Activated CD4-positive, CD25-positive, alpha-beta regulatory T cell treated with anti-CD3 and anti-CD28 coated beads, Interleukin-2, amount 50 U/mL, for 72 hours (primary cell): ENCODE measurements at places on chromosomes 7 and 10.

- DNase-seq: peak; percentile 83
These were observed at the start of gene PCGF6 for GRCh38 chr10:103350517-103351260. PCGF6 (minus strand) TSS chr10:103351140; CDS start chr10:103351066, 74 bp downstream.

DNA sequence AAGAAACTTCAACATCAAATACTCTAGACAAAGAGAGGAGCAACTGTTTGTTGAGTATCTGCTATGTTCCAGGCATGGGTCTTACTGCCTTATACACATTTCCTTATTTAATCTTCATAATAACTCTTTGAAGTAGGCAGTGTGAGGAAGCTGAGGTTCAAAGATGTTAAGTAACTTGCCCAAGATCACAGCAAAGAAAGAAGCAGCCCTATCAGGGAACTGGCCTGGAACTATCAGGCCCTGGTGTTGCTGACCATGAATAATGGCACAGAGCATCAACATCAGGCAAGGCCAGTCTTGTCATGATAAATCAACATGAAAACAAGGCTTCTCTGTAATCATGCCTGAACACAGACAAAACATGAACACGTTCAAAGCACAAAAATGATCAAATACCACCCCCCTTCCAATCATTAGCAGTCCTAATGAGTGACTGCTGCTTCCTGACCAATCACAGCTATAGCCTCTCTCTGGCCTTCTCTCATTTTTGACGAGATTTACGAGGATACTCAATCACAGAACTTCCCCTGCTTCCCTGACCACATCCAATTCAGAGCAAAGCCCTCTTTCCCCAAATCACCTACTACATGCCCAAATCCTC lies 2.3 kb downstream of the GSDME start:
- no peak for DNase-seq

- no peak for DNase-seq
These were observed 14.7 kb downstream of the GPR141 start for GRCh38 chr7:37698276-37698675.

GRCh38 chr10:93852476-93853095 lies 41.2 kb upstream of the SLC35G1 start:
- DNase-seq: no peak

- no peak for DNase-seq
These were observed 213.4 kb downstream of the PPP1R3A start for GRCh38 chr7:113705439-113705838.

DNA sequence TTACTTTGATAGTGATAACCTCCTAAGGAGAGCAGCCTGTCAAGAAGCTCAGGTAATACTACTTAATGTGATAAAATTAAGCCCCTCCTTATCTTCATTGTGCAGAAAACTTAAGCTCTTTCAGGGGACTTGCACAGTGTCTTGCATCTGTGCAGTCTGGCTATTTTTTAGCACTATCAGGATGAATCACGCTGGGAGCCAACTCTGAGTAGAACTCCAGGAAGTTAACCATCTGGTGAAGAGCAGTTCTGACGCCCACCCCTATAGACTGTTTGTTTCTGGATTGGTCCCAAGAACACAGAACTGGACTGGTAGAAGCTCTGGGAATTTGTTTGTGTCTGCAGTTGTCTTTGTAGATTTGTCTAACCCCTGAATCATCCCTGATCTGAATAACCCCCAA lies 41.9 kb downstream of the AGK start:
- no peak for DNase-seq

DNA sequence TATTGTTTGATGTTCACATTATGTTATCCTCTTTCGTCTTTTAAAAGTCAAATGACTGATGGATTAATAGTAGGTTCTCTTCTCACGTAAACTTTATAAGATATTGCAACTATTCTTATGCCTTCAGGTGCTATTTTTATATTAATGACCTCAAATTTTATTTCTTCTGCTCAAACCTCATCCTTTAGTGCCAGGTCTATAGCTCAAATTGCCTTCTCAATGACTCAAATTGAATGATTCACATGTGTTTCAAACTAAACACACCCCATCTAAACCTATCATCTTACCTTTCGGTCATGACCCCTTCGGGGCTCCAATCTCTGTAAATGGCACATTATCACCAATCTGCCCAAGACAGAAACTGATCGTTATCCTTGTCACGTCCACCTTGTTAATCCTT lies 22.0 kb upstream of the LIPF start:
- no peak for DNase-seq

- DNase-seq: no peak
These were observed 61.1 kb upstream of the PCGF5 start for GRCh38 chr10:91159254-91159783.

GRCh38 chr10:9103301-9103700 lies 1048.8 kb downstream of the GATA3 start:
- no peak for DNase-seq

- DNase-seq: no peak
These were observed 24.5 kb downstream of the CHST15 start for GRCh38 chr10:124068929-124069328.

GRCh38 chr7:137283153-137283552 lies 60.4 kb downstream of the PTN start:
- no peak for DNase-seq

- DNase-seq: no peak
These were observed 63.6 kb upstream of the IGFBP3 start for GRCh38 chr7:45984386-45985295.

GRCh38 chr10:71998119-71998839 lies 34.1 kb downstream of the CHST3 start:
- DNase-seq: no peak

GRCh38 chr7:129864042-129864441 lies 88.7 kb downstream of the UBE2H start:
- DNase-seq: no peak

DNA sequence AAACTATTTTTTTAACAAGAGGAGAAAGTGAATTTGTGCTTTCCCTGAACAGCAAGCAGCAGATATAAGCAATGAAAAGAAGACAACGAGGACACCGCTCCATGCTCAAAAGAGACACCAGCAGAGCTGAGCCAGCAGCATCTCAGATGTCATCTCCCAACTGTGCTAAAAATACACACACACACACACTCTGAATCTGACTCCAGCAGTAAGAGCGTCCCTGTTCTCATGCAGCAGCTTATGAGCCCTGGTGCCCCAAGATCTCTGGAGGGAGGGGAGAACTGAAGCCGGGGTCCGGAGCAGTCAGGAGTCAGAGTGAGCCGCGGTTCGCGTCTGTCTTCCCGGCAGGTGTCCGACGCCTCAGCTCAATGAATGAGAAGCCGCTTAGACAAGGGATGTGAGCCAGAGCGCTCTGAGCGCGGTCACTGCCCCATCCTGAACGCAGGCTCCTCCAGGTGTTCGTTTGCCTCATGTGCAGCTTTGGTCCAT lies 49.2 kb downstream of the SVIL start:
- no peak for DNase-seq

- DNase-seq: no peak
These were observed 21.1 kb downstream of the C7orf33 start for GRCh38 chr7:148611692-148612091.

GRCh38 chr7:79922894-79923293 lies 211.7 kb upstream of the GNAI1 start:
- no peak for DNase-seq

DNA sequence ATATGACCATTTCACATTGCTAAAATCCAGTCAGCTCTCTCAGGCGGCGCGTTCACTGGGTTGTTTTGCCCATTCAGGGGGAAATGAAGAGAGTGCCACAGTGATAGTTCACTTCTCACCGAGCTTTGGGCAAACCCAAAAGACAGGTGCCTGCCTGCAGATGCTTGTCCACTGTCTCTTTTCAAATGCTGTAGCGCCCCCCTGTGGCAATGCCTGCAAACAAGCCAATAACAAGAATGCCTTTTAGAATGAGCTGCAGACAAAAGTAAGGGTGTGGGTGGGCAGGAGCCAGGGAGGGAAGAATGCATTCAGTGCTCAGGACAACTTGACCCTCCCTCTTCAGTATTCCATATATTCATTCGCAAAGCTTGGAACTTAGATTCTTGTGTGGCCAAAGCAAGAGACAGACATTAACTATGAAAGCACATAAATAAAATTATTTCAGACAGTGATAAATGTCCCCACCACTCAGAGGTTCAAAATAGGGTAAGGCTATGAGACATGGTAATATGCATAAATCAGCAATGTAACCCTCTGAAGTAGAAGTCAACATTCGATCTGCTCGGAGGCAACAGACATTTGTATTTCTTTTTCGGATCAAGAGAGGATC lies 86.9 kb downstream of the JAZF1 start:
- peak; percentile 49 for DNase-seq

DNA sequence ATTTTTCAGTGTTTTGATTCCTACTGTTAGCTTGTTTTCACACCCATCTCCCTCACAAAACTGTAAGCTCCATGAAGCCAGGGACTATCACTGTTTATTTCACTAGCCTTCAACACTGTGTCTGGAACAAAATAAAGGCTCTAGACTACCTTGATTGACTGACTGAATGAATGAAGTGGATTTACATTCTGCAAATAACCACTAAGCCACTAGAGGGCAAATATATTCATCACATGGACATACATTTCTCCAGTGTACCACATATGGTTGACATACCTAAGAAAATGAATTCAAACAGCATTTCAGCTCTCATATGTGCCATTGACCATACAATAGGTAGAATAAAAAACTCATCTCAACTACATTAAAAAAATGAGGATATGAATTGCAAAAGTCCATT lies 185.9 kb downstream of the RAB11FIP2 start:
- DNase-seq: no peak

GRCh38 chr7:13092708-13093005 lies 405.2 kb downstream of the ARL4A start:
- DNase-seq: no peak

DNA sequence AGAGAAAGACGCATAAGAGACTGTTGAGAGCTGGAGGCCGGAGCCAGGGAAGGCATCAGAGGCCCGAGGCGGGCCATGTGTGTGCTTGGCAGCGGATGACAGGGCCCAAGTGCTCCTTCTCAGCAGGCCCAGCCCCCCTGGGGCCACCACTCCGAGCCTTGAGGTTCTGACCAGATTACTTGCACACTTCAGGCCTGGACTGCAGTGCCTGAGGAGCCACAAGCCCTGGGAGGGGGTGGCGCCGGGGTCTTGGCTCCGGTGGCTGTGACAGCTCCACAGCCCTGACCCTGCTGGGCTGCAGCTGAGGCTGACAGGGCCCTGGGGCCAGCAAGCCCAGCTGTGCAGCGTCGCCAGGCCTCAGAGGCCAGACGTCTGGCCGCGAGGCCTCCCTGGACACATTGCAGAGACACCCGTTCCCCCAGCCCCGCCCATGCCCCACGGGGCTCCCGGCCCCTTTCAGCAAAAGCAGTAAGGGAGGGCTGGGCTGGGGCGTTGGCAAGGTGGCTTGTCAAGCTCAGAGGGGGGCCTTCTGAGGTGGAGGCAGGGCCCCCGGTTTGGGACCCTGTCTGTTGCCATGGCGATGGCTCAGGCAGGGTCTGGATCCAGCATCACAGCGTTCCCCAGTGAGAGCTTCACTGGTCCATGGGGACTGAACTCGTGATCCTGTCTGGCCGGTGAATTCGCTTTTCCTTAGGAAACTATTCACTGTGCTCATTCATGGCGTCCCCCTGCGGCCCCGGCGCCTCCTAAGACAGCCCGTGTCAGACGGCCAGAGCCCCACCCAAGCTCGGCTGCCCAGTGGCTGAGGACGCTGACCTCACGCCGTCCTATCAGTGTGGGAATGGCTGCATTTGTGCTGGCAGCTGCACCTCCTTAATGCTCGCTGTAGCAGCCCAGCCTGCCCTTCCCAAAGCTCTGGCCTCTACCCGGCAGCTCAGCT lies 5.7 kb downstream of the ELN start:
- DNase-seq: no peak

DNA sequence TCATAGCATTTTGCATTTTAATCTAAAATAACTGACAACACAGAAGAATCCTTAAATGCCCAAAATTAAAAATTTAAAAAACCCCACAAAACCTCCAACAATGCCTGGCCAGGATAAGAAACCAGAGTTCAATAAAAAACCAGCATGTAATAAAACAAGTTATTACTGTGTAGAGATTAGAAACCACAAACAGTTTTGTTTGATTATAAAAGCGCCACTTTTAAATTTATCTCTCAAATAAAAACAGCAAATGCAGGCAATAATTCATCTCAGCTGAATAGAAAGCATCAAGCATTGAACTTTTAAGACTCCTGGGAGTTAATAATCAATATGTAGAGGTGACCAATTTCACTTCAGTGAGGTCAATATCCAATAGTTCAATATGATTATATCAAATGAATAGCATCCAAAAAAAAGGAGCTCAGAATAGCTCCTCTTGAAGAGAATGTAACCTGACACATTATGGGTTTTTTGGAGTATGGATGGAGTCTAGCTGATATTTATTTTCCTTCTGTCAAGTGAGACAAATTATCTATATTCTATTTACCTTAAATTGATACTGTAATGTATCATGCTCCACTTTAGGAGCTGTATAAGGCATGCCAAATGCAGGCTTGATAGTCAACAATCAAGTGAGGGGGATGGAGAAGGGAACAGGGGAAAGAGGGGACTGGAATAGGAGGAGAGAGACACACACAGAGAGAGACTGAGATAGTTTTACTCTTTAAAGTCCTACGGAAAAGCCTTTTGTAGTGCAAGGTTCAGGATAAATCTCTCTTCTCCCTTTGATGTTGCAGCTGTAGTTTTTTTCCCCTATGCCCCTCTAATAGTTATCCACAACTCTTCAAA lies 130.9 kb downstream of the RSU1 start:
- no peak for DNase-seq

GRCh38 chr7:52537051-52537450 lies 498.4 kb upstream of the POM121L12 start:
- no peak for DNase-seq

DNA sequence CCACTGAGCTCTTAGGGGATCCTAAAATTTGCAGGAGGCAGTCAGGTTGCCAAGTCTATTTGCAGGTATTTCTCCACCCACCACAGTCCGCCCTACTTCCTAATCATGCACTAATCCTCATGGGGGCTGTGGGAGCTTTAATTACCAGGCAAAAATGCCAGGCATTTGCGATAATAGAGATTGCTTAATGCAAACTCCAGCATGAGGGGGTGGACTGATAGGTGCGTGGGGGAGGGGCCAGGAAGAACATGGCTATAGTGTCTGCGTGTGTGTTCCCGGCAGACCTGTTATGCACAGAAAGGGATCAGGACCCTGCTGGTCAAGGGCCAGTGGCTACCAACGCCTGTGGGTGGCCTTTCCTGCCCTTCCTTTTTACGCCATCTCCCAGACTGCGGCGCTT lies 15.6 kb upstream of the AQP1 start:
- no peak for DNase-seq

- DNase-seq: no peak
These were observed 47.4 kb upstream of the CAMK2B start for GRCh38 chr7:44372560-44373417.

DNA sequence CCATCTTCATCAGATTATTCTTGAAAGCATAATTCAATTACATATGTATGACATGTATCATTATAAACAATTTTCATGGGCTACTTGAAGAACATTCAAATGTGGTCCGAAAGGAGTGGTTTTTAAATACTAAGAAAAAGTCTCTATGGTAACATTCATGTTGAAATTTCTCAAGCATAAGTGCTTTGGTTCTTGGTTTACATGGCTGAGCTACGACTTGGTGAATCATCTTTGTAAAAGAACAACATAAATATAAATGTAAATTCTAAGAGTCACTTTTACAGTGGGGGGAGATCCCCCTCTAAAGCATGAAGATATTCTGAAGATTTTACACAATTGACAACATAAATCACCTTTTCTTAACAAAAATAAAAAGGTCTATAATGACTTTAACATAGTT lies 118.6 kb downstream of the MAGI2 start:
- no peak for DNase-seq
